ENCODE measurements at places on chromosomes 1 and 21.
A peak's percentile ranks its signal among the peaks of the same experiment; 100 is the strongest.

DNA sequence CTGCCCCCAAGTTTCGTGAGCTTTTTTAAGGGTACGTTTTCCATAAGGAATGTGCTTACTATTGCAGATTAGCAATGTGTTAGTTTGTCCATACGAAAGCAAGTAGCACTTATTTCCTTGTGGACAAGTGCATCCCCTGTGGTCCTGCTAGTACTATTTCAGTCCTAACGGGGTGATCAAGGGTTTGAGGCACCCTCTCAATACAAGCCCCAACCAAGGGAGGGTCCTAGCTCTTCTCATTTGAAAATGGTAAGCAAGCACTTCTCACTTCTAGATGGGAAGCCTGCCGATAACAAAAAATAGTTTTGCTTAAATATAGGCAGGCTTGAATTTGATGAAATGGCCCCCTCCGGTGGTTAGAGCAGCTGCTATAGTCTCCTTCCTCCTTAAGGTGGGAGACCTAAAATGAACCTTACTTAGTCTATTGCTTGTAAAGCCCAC, 64.0 kb upstream of the HMCN1 start:
- DNase-seq: no peak

GRCh38 chr1:109079240-109079622, 3.4 kb upstream of the TAF13 start:
- no peak for DNase-seq

GRCh38 chr1:48251821-48252220, 29.3 kb downstream of the SLC5A9 start:
- DNase-seq: no peak

DNA sequence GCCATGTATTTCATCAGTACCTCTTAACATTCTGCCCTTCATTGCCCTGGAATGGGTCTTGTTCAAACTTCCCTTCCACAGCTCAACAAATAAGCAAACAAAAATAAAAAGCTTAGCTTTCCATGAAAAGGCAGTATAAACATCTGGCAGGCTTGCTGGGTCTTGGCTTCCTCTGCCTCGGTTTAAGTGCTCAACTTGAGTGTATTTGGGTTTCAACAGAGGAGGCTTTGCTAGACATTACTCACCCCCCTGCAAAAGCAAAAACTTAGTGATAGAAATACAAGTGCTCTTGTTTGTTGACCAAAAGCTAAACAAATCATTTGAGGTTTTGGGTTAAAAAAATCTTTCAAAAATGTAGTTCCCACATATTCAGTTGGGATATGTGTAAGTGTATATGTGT, 518.5 kb downstream of the PLPP3 start:
- DNase-seq: peak; percentile 56

DNA sequence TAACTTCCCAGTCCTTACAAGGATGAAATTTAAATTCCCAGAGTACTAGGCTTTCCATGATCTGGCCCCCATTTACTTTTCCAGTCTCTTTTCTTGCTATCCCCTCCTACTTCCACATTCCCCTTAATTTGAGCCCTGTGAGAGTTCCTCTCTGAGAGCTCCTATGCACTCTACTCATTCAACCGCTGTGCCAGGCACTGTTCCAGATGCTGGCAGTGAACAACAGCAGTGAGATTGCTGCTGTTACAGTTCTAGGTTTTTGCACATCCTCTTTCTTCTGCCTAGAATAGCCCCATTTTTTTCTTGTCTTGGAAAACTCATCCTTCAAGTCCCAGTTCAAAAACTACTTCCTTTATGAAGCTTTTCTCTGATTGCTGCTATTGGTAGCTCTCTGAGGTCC, 18.8 kb downstream of the ATF6 start:
- no peak for DNase-seq

DNA sequence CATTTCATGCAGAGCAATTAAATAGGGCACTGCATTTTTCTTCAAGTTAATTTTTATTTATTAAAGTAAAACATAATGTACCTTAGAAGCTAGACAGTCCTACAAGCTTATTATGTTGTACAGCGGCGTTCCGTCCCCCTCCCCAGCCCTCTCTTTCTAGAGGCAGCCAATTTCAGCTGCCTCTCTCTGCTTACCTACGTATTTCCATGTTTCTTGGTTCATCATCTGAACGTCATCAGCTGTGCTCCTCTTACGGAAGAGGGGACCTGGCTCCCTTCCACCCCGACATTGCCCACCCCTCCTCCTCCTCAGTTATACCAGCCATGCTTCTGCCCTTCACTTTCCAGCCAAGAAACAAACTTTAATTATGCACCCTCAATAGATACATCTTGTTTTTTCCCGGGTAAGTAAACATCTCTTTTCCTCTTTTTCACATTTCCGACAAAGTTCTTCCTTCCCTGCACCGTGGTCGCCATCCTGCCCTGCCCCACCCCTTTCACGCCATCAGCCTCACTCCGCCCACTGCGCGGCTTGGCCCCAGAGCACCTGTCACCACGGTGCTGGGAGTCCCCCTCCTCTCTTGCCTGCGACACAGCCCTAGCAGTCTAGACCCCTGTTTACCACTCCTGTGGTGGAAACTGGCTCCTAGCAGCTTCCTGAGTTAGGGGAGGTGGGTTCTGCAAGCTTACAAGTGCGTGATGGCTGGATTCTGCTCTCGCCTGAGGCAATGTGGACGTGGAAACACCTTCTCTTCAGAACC, 57.9 kb downstream of the SLC37A1 start:
- no peak for DNase-seq

DNA sequence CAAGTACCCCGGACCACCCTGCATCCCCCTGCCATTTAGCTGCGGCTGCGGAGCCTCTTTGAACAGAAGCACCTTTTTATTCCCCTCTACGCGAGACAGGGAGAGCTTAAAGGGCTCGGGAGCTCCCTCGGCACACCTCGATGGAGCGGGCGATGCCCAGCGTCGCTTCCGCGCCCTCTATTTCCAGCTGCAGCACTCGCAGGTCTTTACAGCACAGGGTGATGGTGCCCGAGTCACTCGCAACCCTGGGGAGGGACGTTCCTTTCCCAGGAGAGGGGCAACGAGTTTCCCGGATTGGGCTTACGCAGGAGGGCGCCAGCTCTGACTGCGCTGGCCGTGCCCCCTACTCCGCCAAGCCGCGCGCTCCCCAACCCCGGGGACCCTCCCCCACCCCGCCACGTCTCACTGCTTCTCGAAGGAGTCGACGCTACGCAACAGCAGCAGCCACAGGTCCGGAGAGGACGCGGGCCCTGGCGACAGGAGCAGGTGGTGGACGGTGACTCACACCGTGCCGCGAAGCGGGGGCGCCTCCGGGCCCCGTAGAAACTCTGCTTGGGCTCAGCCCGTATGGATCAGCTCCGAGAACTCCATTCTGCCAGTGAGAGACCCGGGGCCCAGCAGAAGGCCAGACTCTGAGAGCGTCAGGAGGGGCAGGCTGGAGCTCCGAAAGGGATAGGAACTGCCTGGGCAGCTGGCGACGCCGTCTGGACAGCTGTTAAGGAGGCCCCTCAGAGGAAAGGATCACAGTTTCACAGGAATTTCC, 5.8 kb upstream of the FAM167B start:
- no peak for DNase-seq
